MM.1S (cell line): ENCODE measurements at places on chromosomes 5 and 9.
A peak's percentile ranks its signal among the peaks of the same experiment; 100 is the strongest.

DNA sequence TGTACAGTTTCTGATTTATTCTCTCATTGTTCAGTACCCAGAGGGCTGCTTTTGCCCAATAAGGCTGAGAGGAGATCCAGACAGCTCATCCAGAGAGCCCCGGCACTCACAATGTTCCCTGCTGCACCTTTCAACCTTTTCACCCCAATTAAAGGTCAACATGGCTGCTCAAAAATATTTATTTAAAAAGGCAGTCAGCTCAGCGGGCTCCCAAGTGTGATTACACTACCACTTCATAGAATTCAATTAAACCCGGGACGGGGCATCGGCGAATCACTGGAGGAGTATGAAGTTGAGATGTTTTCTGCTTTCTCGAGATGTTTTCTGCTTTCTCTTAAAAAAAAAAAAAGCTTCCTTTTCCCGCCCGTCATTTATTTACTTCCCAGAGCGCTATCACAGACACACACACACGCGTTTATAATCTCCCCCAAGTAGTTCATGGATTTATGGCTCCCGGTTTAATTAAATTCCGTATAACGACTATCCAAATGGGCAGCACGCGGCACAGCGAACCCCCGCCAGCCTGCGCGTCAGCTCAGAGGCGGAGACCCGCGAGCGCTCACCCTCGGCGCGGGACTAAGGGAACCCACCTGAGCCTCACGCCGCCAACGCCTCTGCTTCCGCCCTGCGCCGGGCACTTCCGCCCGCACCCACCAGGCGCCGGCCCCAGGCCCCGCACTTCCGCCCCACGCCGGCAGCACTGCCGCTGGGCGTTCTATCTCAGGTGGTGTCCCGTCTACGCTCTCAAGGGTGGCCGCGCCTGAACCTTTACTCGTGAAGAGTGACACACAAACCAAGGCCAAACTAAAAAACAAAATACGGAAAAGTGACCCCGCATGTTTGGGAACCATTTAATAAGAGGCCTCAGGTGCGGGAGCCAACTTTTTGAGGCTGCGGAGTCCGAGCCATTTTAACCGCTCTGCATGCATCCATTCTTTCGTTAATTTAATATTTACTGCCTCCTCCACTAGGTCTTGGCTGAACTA, at the start of gene C5orf63:
Gene C5orf63 (minus strand): TSS at position 642 of the 986 bp plus-strand sequence. CDS start 14,507 bp downstream, outside the sequence.
- peak; percentile 84 for DNase-seq

DNA sequence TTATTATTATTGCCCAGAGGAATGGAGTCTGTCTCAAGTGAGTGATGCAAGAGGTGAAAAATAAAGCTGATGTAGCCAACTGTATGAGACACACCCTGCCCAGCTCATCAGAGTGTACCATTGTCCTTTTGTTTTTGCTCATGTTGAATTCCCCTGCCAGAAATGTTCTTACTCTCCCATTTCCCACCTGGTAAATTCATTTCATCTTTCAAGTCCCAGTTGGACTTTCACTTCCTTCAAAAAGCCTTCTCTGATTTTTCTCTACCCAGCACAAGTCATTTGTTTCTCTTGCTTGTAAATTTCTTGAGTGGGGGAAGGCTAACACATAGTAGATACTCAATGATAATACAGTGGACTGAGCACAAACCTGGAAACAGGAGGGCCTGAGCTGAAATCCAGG, 394.5 kb upstream of the ZNF462 start:
- no peak for DNase-seq

- no peak for DNase-seq
These were observed 17.2 kb upstream of the THG1L start for GRCh38 chr5:157713830-157714595.

DNA sequence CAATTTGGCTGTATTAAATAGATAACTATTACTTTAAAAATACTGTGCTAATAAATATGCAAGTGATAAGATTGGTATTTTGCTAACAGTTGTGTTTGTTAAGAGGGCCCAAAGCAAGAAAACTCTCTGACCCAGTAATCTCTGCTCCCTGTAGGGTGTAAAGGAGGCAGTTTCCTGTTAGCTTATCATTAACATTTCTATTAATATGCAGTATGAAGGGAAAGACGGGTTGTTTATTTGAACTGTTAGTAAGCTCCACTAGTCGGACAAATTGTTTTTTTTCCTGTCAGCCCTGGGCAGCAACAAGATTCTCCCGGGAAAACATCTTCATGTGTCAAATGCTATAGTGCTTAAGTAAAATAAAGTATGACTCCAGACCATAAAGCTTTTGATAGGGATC, 35.6 kb downstream of the ERP44 start:
- no peak for DNase-seq

- DNase-seq: no peak
These were observed 320.3 kb downstream of the DMAC1 start for GRCh38 chr9:7479300-7479699.
